ENCODE measurements at places on chromosomes 16 and 17. TPM values are rescaled to one million over a fixed set of nuclear protein-coding genes. Genes with fewer than 3 reads are reported as not detected.

The SLC35G6 gene
- not detected for total RNA-seq

The ACSM3 gene
- 0.78 TPM for total RNA-seq

The HOXB6 gene
- 7.3 TPM for total RNA-seq

The DNASE1L2 gene
- total RNA-seq, result 0.60 TPM

The GPATCH8 gene
- 10.9 TPM for total RNA-seq

The CDYL2 gene
- 1.6 TPM for total RNA-seq

The CTRB2 gene
- total RNA-seq, result not detected

The MSLN gene
- 0.10 TPM for total RNA-seq

DNA sequence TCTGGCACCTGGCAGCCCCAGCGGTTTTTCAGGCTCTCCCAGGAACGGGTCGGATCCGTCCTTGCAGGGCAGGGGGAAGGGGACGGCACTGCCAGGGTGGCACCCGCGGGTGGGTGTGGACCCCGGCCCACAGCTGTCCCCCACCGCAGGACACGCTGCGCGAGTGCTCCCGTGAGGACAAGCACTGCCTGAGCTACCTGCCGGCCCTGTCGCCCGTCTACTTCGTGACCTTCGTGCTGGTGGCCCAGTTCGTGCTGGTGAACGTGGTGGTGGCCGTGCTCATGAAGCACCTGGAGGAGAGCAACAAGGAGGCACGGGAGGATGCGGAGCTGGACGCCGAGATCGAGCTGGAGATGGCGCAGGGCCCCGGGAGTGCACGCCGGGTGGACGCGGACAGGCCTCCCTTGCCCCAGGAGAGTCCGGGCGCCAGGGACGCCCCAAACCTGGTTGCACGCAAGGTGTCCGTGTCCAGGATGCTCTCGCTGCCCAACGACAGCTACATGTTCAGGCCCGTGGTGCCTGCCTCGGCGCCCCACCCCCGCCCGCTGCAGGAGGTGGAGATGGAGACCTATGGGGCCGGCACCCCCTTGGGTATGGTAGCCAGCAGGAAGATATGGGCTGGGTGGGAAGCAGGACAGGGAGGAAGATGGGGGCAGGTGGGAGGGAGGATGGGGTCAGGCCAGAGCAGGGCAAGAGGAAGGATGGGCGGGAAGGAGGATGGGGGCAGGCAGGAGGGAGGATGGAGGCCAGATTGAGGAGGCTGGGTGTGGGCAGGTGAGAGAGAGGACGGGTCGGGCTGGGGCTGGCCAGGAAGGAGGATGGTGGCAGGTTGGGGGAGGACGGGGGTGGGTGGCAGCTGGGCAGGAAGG lies 6.8 kb downstream of the TPSG1 start:
- no peak for DNase-seq

DNA sequence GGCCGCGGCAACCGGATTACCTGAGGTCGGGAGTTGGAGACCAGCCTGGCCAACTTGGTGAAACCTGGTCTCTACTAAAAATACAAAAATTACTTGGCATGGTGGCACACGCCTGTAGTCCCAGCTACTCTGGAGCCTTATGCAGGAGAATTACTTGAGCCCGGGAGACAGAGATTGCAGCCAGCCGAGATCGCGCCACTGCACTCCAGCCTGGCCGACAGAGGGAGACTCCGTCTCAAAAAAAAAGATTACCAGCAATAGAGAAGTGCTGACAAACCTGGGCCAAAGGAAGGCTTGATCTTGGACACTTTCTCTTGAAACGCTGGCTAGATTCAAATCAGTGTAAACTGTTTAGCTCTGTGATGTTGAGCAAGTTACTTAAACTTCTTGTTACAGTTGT lies 4.3 kb downstream of the MT1H start:
- peak; percentile 29 for DNase-seq

GRCh38 chr16:27822996-27823395 lies 240.5 kb downstream of the GSG1L start:
- no peak for DNase-seq

DNA sequence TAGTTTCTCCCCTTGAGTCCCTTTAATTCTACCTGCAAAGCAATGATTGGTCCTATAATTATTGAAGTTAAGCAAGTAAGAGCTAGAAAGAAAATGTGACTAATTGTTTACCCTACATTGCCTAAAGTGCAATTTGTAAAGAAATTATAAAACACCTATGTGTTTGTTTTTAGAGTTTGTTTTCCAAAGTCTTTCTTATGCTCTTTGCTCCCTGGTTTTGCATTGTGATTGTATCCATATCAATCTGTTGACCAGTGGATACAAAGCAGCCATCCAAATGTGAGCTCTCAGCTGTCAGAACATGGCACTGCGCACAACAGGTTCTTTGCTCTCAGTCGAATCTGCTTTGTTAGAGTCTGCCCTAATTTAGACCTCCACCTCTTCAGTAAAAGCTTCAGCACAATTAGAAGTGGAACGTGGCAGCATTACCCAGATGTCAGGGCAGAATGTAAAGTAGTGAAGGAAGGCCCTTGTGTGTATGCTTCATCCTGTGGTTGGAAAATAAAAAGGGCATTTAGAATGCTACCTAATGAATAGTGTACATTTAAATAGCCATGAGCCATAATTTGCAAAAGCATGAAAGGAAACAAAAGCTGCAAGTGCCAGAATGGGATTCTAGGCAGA lies 70.5 kb downstream of the AATF start:
- peak; percentile 2 for DNase-seq

GRCh38 chr17:75703591-75703990 lies 17.7 kb upstream of the ITGB4 start:
- no peak for DNase-seq

GRCh38 chr17:44216694-44217093 lies 2.8 kb downstream of the UBTF start:
- DNase-seq, result no peak

GRCh38 chr16:12545792-12546342 lies 257.8 kb downstream of the CPPED1 start:
- no peak for DNase-seq

- DNase-seq, result no peak
Measured at GRCh38 chr17:17402558-17402957, 74.2 kb upstream of the MED9 start.

GRCh38 chr17:44084131-44084538 lies 13.6 kb downstream of the G6PC3 start:
- no peak for DNase-seq

DNA sequence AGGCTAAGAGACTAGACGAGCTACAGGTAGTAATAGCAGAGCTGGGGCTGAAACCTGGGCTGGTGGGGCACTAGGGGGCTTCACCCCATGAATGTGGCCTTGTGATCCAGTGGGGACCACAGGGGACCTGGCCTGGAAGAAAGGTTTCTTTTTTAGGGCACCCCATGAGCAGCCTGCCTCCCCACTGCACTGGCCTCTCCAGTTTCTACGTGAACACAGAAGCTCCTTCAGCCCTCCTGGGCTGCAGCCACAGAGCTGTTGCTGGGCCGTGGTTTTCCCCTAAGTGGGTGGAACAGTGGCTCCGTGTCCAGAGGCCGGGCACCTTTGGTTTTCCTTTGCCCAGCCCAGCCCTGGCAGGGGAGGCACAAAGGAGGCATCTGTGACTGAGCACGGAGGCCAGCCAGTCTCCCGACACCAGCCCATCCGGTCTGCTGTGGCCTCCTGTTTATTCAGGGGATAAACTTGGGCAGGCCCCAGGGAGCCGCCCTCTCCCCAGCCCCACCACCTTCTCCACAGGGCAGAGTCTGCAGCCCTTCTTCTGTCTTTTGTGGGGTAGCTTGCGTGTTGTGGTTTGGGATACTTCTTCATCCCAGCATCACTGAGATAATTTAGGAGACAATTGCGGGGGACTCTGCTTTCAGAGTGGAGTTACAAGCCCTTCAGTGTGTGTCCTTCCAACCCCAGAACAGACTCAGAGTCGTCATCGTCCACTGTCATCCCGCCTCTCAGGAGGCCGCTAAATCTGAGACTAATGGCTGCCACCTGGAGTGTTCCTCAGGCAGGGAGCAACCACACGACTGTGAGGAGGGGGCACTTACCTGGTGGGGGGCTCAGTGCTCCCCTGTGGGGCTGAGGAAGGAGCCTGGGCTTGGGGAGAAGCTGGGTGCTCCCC lies 85.3 kb downstream of the RAB11FIP4 start:
- DNase-seq, result no peak

GRCh38 chr16:72195609-72196008 lies 23.7 kb upstream of the PMFBP1 start:
- no peak for DNase-seq

DNA sequence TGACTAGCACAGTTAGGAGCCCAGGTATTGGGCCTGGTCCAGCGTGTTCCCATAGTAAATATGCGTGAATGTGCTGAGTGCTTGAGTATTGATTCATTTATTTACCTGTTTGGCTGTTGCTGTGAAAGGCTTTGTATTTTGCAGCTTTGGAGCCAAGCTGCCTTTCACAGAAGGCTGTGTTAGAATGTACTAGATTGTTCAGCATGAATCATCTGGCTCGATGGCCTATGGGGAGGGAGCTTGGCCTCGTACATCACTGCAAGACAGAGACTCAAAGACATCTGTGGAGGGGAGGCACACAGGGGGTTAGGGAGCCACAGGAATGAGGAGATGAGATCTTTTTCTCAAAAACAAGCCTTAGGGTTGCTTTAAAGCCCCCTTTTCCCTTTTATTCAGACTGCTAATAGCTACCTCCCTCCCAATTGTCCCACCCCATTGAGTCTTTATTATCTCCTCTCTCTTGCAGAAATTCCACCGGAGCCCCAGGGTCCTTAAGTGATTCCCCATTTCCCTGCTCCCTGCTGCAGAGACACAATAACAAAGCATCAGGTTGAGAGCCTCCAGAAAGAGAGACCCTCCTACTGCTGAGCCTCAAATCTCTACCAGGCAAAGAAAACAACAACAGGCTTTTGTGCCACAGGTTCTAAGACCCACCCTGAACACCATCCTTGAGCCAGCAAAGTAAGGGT lies 307.2 kb downstream of the ABCC12 start:
- DNase-seq, result peak; percentile 68

DNA sequence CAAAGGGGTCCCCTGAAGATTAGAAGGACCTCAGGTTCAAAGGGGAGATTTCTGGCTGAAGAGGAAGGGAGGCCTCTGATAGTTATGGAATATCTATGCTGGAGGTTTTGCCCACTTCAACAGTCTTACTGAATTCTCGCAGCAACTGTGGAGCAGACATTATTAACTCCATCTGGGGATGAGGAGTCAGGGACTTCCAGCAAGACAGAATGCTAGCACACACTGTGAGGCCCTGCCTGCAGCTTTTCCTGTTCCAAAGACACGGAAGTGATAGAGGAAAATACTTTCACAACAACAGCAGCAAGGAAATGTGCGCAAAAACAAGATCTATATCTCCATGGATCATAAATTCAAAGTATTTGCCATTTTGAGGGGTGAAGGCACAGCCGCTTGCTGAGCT lies 72.8 kb downstream of the RPH3AL start:
- no peak for DNase-seq

DNA sequence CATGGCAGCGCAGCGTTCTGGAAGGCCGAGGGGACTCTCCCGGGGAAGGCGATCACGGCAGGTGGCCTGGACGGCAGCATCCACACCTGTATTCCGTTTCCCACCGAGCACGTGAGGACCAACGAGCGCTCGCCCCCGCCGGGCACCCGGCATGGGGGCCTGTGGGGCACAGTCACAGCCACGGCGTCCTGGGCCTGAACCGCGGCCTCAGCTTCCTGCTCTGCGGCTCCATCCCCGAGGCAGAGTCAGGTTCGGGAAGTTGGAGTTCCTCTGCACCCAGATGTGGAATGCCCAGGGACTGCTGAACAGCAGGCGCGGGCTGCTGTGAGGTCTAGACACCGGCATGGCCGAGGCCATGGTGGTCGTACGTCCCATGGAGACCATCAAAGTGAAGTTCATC lies 1713.9 kb downstream of the TP53TG3F start:
- DNase-seq, result no peak

DNA sequence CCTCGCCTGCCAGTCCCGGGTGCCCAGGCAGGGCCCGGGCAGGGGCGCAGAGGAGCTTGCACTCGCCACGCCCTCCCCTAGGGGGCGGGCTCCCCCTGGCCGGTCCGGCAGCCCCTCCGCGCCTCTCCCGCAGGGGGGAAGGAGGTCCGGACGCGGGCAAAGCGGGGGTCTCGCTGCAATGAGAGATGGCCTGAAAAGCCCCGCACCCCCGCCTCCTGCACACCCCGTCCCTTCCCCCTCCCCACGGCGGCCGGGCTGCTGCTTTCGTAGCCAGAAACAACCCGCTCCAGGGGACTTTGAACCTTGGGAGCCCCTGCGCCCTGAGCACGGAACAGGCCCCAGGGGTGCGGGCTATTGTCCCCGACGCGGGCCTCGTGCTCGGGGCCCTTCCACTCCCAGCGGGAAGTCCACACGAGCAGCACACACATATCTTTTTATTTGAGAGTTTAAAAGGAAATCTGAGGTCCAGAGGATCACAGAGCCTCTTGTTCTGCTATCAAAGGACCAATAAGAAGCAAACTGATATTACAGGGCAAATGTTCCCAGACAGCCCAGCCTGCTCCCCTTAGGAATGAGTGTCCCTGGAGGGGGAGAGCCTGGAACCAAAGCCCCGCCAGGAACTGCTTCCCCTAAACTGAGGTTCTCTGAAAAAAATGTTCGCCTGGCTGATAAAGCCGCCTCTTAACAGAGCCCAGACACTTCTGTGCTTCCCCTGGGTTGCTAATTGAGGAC lies 5.8 kb upstream of the CBX4 start:
- DNase-seq, result peak; percentile 41
